ENCODE measurements at places on chromosomes 5 and 9. TPM values are rescaled to one million over a fixed set of nuclear protein-coding genes. Genes with fewer than 3 reads are reported as not detected.

TICAM2 gene
- total RNA-seq, result 2.6 TPM

SOHLH1 gene
- total RNA-seq, result not detected

GPR151 gene
- not detected for total RNA-seq

BTNL8 gene
- total RNA-seq, result not detected

ANAPC2 gene
- total RNA-seq, result 14.3 TPM

SPINK6 gene
- total RNA-seq, result not detected

SOX30 gene
- total RNA-seq, result not detected

GOLGA1 gene
- 14.3 TPM for total RNA-seq

NPM1 gene
- total RNA-seq, result 468 TPM

GDNF gene
- total RNA-seq, result not detected

DCP2 gene
- total RNA-seq, result 36.0 TPM

C5 gene
- 0.87 TPM for total RNA-seq

SPINK7 gene
- not detected for total RNA-seq

GFPT2 gene
- total RNA-seq, result 5.2 TPM

AP3B1 gene
- 23.8 TPM for total RNA-seq

SPATA31A3 gene
- total RNA-seq, result not detected

HAVCR1 gene
- not detected for total RNA-seq

PCDHB12 gene
- total RNA-seq, result 0.37 TPM

PCDHA8 gene
- total RNA-seq, result not detected

CDO1 gene
- total RNA-seq, result 2.8 TPM

C1QTNF2 gene
- total RNA-seq, result 1.0 TPM

TAF1L gene
- not detected for total RNA-seq

NRARP gene
- total RNA-seq, result 13.4 TPM

QRFP gene
- not detected for total RNA-seq

LHX3 gene
- not detected for total RNA-seq

DEPDC1B gene
- 0.36 TPM for total RNA-seq

FNIP1 gene
- 33.7 TPM for total RNA-seq
